Stimulated activated CD8-positive, alpha-beta memory T cell treated with anti-CD3 and anti-CD28 coated beads, Interleukin-7, amount 100 ng/mL, for 48 hours (primary cell): ENCODE measurements at places on chromosomes 1 and 21.

GRCh38 chr1:161052899-161053298, 7.1 kb upstream of the USF1 start:
- DNase-seq: no peak

DNA sequence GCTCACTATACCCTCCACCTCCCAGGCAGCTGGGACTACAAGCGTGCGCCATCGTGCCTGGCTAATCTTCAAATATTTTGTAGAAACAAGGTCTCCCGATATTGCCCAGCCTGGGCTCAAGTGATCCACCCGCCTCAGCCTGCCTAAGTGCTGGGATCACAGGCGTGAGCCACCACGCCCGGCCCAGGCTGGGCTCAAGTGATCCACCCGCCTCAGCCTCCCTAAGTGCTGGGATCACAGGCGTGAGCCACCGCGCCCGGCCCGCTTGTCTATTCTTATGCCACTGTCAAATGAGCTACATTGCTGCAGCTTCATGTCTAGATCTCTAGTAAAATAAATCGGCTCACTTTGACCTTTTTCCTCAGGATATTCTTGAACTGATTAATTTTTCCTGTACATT, 107.7 kb upstream of the COL6A1 start:
- DNase-seq: no peak

DNA sequence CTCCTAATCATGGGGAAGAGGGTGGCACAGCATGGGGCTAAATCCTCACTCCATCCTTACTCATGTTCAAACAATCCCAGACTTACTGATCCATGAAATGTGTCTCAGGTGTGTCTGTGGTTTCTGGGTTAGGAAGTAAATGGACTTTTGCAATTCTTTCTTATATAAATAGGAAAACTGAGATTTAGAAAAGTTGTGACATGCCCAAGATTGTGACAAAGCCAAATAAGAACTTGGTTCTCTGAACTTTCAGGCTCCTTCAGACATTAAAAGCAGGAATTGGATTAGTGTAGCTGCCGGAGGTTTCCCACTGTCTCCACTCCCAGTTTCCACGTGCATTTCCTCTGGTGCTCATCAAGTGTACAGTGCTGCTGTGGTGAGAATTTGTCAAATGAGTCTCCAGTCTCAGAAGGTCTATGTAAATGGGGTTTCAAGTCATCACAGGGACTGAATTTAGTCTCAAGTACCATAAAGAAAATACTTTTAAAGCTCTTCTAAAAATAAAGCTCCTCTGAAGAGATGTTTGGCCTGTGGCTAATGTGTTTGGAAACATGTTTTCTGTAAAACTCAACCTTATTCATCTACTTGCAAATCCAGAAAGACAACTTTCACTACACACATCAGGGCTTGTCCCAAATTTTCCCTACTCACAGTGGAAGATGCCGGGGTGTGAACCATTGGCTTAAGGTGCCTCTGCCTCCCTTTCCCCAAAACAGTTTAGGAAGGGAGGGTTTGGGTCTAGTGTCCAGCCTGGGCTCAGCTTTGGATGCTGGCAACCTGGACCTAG, 115.2 kb downstream of the NGF start:
- DNase-seq: no peak

DNA sequence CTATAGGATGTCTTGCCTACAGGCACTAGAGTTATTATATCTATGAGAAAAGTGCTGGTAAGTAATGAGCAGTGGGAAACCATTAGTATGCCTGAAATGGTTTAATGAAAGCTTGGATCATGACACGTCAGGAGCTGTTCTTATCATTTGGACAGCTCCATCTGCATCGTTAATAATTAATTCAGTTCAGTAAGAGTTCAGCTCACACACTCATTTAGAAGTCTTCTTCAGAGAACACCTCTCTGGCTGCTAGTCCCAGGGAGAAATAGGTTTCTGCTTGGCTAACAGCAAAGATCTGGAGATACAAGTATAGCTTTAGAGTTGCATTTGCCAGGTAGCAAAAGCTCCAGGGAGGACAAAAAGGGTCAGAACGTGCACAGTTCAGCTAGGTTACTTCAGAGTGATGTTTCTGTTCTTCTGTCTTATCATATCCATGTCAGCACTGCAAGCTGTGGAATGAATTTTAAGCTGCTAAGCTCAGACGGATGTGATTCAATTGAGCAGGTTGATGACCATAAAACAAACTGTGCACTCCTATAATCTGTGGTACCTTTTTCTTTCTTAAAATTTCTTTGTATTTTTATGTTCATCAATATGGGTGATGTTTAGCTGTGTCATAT, 173.6 kb downstream of the ADGRL2 start:
- no peak for DNase-seq

- no peak for DNase-seq
Measured at GRCh38 chr1:110292031-110292741, 47.0 kb upstream of the RBM15 start.
